Left kidney (tissue), 8 donors: ENCODE measurements at places on chromosomes 11 and 22. TPM values are rescaled to one million over a fixed set of nuclear protein-coding genes. Genes with fewer than 3 reads are reported as not detected.
A peak's percentile ranks its signal among the peaks of the same experiment; 100 is the strongest.

DNA sequence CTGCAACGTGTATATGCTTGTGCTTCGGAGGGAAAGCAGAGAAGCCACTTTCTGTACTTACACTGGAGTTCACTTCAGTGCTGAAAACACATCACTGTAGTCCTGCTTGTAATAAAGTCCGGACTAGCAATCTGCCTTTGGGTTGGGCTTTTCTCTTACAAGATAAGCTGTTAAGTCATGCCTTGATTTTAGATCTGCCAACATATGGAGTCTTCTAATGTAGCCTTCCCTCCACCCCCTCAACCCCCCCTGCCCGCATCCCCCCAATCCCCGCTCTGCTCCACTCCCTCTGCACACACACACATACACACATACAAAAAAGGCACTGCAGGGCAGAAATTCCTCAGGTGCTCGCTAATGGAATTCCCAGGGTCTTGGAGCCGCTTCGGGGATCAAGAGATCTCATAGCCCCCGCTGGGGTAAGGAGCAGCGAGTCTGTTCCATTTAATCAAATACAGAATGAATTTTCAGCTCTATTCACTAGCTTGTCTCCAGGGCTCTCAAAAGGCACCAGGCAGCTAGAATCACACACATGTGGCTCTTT is 3.4 kb downstream of the CDON start:
- peak; percentile 68 for DNase-seq

- DNase-seq: no peak
Measured at GRCh38 chr11:77064648-77065217, 2.0 kb upstream of the CAPN5 start.

GRCh38 chr11:64234647-64235379 is 429 bp downstream of the VEGFB start:
- DNase-seq: no peak

DNA sequence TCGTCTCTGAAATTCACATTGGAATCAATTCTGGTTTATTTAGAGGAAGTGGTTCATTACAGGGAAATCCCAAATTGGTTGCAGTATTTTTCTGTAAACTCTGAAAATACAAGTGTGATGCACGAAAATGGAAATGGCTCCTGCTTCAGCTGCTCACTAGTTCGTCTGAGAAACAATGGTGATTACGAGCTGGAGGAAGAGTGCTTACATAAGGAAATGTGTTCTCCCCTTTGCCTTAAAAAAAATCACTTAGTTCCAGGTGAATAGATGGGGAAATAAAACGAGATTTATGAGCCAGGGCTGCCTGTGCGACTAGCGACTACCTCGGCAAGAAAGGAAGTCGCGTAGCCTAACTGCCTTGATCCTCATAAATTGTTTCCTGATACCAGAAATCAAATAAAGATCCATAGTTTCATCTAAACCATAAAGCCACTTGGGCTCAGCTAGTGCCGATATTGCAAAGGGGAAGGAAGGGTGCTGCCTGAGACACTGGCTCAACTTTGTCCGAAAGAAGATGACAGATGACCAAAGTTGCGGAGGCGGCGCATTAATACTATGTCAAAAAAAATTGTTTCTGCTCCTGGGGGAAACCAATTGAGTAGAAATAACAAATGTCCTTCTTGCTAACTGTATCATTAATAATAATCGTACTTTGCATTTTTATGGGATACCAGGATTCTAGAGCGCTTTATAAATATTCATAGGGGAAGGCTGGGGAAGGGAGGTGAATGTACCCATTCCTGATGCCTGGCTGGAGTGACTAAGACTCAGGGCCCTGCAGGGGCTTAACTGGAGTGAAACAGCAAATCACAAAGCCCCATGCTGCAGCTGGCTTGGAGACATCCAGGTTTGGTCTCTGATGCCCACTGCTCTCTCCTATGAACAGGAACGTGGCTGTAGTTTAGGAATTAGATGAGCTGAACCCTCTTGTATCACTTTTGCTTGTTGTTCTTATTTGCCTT is 185.7 kb downstream of the BLID start:
- DNase-seq: peak; percentile 86

DNA sequence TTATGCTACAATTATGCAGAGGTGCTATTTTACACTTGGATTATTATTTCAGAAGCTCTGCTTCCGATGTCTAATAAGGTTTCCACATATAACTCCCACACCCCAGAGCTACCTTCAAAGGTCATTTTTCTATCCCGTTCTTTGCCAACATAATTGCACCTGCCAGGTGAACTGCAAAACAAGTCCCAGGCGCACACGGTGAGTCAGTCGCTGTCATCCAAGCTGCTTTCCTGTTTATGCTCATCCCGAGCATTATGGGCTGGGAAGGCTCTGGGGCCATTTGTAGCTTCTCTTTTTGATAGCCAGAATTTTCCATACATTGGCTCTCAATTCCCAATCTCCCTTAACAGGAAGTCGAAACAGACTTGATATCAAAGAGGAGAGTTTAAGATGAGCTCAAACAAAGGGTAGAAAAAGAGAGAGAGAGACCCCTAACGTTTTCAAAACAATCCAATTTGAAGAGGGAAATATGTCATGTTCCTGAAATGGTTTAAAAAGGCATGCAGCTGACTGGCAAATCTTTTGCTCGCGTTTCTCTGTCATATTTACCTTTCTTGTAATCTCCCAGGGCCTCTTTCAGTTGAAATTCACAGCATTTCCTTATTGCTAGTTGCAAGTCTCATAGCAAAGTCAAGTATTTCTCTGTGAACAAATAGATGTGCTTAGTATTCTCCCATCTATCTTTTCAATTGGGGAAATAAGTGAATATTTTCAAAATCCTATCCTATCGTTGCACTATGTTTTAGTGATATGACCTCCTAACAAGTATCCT is 815.9 kb downstream of the KCNA4 start:
- no peak for DNase-seq

- no peak for DNase-seq
Measured at GRCh38 chr11:124081483-124081882, 33.8 kb upstream of the VWA5A start.

- DNase-seq: no peak
Measured at GRCh38 chr11:26655287-26655686, 66.6 kb downstream of the SLC5A12 start.

GRCh38 chr11:19696904-19697303 is 15.7 kb upstream of the NAV2 start:
- no peak for DNase-seq

DNA sequence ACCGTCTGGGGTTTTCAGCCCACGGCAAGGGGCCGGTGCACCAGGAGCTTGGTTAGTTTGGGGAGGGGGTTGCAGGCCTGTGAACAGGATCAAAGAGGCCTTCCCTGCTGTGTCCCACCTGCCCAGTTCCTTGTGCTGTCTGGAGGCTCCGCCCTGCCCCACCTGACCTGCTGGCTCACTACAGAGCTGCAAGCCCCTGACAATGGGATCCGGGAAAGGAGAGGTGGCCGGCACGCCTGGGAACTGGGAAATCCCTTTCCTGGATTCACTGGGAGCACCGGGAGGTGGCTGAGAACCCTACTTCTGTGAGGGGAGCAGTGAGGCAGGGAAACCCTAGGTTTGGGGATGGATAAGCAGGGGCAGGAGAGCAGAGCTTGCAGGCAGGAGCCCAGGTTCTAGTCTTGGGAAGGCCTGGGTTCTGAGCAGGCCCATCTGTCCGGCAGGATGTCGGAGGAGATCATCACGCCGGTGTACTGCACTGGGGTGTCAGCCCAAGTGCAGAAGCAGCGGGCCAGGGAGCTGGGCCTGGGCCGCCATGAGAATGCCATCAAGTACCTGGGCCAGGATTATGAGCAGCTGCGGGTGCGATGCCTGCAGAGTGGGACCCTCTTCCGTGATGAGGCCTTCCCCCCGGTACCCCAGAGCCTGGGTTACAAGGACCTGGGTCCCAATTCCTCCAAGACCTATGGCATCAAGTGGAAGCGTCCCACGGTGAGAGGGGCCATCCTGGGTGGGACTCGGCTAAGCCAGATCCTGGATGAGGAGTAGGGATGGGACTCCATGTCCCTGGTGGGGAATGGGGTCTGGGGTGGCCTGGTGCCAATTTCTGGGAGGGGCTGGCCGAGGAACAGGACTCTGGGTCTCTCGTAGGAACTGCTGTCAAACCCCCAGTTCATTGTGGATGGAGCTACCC is 786 bp downstream of the CAPN1 start:
- no peak for DNase-seq

GRCh38 chr11:4127357-4127756 is 32.8 kb downstream of the RRM1 start:
- DNase-seq: no peak

- DNase-seq: no peak
Measured at GRCh38 chr11:1772270-1773130, 8.8 kb upstream of the CTSD start.

DNA sequence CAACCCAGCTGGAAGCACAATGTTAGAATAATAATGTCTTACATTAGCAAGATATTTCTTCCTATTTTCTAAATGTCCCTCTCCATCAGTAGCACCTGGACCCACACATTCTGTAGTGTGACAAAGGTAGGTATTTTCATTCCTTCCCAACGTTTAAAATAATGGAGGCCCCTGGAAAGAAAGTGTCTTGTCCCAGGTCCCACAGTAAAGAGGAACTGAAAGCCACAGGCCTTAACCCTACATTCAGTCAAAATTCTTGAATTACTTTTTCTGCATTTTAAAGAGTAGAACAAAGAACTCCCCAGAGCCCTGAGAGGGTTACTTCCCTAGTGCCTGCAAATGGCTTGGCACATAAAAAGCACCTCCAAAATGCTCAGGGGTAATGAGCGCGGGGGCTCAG is 26.3 kb downstream of the OPCML start:
- DNase-seq: no peak

The NCR3LG1 gene
- polyA plus RNA-seq: 2.3 TPM

The MAML2 gene
- 31.7 TPM for polyA plus RNA-seq

The RBFOX2 gene
- 143 TPM for polyA plus RNA-seq

The OR8G5 gene
- not detected for polyA plus RNA-seq
